Epithelial cell of proximal tubule (primary cell): ENCODE measurements at places on chromosomes 11 and 22. TPM values are rescaled to one million over a fixed set of nuclear protein-coding genes. Genes with fewer than 3 reads are reported as not detected.

SAA1 gene
- 46.7 and 69.7 TPM in 2 replicates for total RNA-seq

DNA sequence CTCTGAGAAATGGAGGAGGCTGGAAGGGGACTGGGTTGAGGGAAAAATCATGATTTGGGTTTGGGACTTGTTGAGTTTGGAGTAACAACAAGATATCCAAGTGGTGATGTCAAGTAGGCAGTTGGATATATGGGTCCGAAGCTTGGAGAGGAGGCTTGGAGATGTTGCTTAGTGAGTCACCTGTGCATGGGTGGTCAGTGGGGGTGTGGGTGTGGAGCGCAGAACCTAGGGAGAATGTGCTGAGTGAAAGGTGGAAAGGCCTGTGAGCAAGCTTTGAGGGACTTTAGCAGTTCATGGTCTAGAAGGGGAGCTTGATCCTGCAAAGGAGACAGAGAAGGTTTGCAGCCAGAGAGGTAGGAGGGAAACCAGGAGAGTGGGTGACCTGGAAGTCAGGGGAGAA is 38.2 kb downstream of the PRDM11 start:
- no peak for DNase-seq

TST gene
- 49.6 and 66.9 TPM in 2 replicates for total RNA-seq

RAPSN gene
- not detected in 2 replicates for total RNA-seq

- DNase-seq, result no peak
Observed at GRCh38 chr11:82233201-82233600, 500.5 kb downstream of the FAM181B start.

DNA sequence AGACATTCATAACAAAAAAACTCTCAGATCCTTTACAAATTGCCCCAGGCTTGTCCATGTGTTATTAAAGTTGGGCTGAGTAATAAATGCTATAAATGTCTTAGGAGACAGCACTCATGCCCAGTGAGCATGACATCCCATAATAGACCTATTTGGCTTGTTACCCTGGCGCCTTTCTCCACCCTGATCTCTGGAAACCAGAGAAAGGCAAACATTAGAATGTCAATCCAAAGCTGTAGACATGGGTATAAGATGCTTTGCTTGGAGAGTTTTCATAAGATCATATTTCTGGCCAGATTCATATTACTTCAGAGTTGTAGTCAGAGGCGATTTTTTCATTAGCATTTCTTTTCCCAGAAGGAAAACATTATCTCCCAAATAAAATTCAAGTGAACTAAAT is 161.3 kb upstream of the UBASH3B start:
- no peak for DNase-seq

OR8D4 gene
- total RNA-seq, result not detected in 2 replicates

GRCh38 chr11:105158436-105158835 is 18.9 kb upstream of the CARD18 start:
- no peak for DNase-seq

DNA sequence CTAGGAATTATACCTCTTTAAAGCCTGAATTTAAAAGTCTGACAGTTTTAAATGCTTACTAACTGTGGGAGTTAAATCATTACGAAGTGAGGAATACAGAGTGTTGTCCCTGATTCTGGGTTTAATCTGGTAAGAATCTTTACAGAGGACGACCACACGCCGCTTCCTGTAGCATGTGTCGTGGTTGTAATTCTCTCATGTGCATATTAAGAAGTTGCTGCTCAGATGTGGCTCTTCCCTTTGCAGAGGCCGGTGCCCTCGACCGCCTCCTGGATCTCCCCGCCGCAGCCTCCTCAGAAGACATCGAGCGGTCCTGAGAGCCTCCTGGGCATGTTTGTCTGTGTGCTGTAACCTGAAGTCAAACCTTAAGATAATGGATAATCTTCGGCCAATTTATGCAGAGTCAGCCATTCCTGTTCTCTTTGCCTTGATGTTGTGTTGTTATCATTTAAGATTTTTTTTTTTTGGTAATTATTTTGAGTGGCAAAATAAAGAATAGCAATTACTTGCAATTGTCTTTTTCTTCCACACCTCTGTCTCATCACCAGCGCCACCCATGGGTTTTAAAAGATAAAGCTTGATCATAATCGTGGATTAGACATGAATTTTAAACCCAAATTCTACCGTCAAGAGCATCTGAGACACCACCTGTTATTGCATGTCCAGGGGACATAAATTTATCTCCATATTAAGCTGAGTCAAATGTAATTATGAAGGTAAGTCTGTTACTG is 6.5 kb downstream of the GAL start:
- DNase-seq, result no peak

GRCh38 chr11:70900540-70900939 is 351.8 kb downstream of the SHANK2 start:
- DNase-seq, result no peak

EFCAB6 gene
- total RNA-seq, result 0.07 and 0.23 TPM in 2 replicates

DNA sequence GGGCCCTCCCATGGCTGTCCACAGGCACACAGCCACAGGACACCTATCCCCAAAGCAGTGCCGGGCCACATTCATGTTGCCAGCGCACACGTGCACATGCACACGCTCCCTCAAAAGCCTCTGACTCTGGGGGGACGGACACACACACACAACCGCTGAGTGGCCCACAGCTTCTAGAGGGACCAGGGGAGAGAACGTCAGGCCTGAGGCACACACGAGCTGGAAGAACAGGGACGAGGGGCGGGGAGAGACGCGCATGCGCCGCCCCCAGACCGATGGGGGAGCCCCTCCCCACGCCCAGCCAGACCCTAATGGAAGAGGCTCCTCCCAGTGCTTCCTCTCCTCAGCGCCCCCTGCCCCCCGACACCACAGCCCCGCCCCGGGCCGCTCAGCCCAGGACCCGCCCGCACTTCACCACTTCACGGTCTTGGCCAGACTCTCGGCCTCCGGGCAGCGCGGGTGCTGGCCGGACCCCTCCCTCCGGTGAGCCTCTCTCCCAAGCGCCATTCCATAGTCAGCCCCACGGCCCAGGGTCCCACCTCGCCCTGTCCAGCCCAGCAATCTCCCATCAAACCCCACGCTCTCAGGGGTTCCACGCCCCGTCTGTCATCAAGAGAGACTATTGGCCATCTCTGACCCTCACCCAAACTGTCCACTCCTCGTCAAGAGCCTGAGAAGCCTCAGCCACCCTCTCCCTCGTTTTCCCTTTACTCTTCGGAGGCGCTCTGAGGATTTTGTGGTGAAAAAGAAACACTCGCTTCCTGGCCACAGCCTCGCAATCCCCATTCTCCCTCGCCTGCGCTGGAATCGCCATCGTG is 11.7 kb downstream of the NRXN2 start:
- DNase-seq, result no peak

ADORA2A gene
- total RNA-seq, result 0.36 TPM in 1 of 2 replicates, not detected in the other

TENM4 gene
- 12.6 and 22.2 TPM in 2 replicates for total RNA-seq

COMMD9 gene
- total RNA-seq, result 51.8 and 56.7 TPM in 2 replicates

DNA sequence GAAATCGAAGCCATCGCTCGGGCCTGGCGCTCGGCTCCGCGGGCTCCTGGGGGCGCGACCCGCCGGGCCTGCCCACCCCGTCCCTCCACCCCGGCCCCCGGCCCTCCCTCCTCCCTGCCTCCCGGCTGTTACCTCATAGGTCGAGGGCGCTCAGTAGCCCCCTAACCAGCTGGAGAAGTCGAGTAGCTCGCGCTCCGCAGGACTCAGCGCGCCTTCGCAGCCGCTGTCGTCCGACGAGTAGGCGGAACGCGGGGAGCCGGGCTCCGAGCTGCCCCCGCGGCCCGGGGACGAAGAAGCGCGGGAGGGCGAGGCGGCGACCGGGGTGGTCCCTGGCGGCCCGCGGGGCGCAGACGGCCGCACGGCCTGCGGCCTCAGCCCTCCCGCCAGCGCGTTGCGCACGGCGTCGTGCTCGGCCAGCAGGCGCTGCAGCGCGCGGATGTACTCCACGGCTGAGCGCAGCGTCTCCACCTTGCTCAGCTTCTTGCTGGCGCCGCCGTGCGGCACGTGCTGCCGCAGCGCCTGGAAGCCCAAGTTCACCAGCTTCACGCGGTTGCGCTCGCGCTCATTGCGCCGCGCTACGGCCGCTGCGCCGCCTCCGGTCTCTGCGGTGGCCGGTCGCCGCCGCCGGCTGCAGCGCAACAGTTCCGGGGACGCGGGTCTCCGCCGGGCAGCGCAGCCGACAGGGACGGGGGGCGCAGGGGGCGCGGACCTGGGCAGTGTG is 627 bp downstream of the ASCL2 start:
- no peak for DNase-seq

GRCh38 chr11:44945666-44946065 is 5.0 kb downstream of the TP53I11 start:
- no peak for DNase-seq

GRCh38 chr11:34358728-34359547 is 1.1 kb upstream of the ABTB2 start:
- DNase-seq, result no peak

NADSYN1 gene
- total RNA-seq, result 43.8 and 72.8 TPM in 2 replicates

DNA sequence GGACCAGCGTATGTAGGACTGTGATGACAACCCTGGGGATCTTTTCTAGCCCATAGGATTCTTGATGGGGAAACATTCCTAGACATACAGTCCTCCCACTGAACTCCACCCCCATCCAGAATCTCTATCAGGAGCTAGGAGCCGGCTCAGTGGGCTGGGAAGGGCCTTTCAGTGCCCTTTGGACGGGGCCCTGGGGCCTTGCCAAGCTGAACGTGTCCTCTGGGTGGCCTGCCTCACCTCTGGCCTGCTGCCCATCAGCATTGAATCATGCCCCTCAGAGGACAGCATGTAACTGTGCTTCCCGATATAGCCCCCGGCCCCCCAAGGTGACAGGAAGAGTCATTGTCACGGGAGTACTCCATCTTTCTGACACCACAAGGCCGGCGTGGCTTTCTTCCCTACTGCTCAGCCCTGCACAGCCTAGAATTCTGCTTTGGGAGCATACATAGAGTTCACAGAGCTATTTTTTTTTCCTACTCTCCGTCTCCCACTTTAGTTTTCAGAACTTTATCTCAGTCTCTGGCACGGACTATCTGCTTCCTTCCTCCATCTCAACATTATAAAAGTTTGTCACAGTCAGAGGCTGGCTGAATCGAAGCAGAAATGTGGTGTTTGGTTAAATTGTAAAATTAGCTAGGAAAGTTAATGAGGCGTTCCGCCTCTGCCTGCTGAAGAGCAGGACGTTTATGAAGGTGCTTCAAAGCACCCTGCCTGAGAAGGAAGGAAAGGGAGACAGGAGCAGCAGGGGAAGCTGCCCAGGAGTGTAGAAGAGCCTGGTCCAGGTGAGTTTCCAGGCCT is 111.9 kb downstream of the ZBTB16 start:
- DNase-seq, result no peak

SEC14L6 gene
- 2.1 and 11.6 TPM in 2 replicates for total RNA-seq

APOA5 gene
- not detected in 2 replicates for total RNA-seq

IGSF9B gene
- 0.22 and 1.0 TPM in 2 replicates for total RNA-seq

GRCh38 chr11:122670131-122670530 is 14.6 kb downstream of the UBASH3B start:
- DNase-seq, result no peak

DNA sequence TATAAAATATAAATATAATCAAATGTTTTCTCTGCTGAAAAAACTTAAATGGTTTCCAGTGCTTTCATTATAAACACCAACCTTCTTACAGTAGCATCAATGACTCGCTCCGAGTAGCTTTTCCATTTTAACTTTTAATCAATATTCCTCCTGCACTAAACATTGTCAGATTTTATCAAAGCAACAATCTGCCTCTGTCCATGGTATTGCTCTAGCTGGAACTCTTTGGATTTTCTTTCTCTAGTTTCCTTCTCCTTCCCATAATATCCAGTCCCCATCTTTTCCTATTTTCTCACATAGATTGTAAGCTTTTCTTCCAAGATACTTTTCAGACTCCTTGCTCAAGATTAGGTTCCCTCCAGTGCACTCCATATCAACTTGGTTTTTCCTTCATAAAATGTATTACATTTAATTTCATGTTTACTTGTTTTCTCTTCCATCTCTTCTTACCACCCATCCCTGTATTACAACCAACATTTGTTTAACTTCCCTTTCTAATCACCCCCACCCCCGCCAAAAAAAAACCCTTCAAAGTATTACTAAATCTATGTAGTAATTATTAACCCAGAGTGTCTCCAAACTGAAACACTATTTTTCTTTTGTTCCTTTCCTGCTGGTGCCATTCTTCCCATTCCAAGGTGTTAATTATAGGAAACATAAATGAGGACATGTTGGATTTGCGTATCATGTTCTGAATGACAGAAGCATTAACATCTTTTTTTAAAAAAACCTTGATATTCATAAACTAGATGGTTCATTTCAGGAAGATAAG is 716.5 kb downstream of the NELL1 start:
- DNase-seq, result no peak

DNA sequence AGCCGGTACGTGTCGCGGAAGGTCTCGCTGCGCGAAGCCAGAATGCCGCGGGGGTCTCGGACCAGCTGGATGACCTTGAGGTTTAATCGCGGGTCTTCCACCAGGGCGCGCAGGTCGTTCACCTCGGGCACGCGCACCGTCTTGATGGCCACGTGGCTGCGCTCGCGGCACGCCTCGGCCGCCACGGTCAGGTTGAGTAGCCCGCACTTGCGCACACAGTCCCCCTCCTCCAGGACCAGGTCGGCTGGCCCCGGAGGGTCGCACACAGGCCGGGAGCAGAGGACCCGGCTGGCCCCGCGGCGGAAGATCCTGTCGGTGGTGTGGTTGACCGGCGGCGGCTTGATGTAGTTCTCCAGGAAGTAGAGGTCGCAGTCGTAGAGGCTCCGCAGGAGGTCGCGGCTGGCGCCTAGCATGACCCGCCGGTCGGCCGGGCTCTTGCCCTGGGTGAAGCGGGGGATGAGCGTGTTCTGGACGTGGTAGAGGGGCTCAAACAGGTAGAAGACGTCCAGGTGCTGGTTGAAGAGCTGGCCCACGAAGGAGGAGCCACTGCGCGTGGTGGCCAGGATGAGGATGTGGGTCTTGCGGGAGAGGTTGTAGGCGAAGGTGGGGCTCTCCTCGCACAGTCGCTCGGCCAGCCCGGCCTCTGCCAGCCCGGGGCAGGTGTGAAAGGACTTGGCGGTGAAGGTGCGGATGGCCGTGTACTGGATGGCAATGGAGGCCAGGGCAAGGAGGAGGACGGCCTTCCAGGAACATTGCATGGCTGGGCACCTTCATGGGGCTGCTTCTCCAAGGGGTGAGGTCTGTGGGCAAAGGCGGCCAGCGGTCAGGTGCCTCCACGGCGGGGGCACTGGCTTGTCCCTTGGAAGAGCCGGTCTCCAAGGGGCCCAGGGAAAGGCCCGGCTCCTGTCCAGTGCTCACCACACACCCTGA is 15.0 kb downstream of the CHST1 start:
- DNase-seq, result no peak

DNA sequence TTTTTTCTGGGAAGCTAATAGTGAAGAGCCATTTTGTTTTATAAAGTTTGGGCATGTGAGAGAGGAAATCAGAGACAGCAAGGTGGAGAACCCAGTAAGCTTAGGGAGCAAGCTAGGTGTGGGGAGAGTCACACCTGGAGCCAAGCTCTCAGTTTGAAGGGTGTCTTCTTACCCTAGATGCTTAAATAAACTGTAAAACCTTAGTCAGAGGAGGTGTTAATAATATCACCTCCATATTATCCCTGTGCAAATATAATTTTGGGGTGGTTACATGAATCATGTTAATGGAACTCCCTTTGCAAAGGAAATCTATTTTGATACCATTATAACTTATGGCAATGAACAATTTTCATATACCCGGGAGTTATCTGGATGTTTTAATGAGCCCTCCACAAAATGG is 246.2 kb upstream of the PLET1 start:
- no peak for DNase-seq

GRCh38 chr11:122170815-122171475 is 54.9 kb upstream of the BLID start:
- DNase-seq, result no peak

BSX gene
- not detected in 2 replicates for total RNA-seq

- DNase-seq, result no peak
Observed at GRCh38 chr11:70319396-70320076, 49.0 kb downstream of the PPFIA1 start.

GRCh38 chr22:28826921-28827320 is 26.6 kb upstream of the XBP1 start:
- DNase-seq, result no peak

OR51A7 gene
- total RNA-seq, result not detected in 2 replicates
